ENCODE measurements at places on chromosomes 6 and 20.

GRCh38 chr6:84027340-84028181, 6.0 kb upstream of the MRAP2 start:
- DNase-seq, result peak; percentile 71

- DNase-seq, result peak; percentile 34
Measured at GRCh38 chr20:21096321-21097043, 9.7 kb downstream of the LINC00237 start.

- no peak for DNase-seq
Measured at GRCh38 chr6:163786995-163787671, 372.6 kb downstream of the QKI start.

GRCh38 chr6:125117818-125118217, 35.8 kb upstream of the TPD52L1 start:
- DNase-seq, result peak; percentile 13

DNA sequence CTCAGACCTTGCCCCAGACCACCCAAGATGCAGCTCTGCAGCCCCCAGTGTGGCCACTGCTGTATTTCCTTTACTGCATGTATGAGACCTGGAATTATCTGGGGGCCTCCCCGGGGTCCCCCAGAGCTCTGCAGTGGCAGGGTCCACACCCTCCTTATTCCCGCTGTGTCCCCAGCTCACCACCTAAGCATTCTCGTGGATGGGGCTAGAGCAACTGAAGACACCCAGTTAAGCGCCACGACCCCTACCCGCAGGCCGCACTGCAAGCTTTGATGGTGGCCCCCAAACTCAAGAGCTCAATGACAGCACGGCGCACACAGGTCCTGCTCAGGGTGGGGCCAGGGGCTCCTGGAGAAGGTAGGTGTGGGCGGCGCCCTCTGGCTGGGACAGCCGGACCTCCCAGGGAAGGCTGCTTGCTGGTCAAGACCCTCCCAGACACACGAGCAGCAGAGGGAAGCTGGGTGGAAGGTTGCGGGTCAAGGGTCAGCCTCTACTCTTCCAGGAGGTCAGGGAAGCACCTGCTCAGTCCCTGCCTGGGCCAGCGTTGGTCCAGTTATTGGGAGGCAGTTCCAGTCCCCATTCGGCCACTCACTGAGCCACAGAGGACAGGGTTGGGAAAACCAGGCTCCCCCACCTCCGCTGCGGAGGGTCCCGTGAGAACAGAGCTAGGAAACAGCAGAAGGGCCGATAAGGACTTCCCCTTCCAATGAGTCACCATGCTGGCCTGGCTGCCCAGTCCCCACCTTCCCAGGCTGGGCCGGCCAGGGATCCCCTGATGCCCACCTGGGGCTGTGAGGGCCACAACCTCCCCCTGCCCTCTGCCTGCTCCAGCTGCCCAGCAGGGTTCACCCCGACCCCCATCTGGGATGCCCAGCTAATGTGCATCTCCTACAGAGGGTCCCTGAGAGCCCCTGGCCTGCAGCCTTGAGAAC, 2.9 kb downstream of the LAMA5 start:
- DNase-seq, result peak; percentile 84

- DNase-seq, result no peak
Measured at GRCh38 chr6:169997187-169997929, 245.9 kb downstream of the ERMARD start.

- peak; percentile 83 for DNase-seq
Measured at GRCh38 chr6:129795261-129795660, 65.9 kb downstream of the TMEM244 start.

DNA sequence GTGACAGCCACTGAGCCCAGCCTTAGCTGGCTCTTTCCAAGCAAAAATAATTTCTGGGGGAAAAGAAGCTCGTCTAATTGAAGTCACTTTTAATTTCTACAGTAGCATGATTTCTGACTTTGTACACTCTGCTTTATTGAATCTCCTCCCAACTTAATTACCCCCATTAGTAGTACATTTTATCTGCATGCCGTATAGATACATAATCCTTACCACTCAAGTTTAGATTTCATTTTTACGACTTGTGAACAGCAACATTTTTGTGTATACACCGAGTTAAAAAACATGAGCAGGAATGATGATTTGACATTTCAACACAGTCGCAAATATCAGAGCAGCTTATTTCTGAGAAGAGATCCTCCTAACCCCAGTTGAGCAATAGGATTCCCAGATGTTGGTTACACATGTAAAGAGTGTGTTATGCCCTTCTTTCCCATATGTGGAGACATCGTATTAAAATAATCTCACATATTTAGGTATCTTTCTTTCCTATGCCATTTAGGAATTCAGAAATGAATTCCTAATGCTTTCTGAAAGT, 127.3 kb upstream of the MTHFD1L start:
- DNase-seq, result no peak

DNA sequence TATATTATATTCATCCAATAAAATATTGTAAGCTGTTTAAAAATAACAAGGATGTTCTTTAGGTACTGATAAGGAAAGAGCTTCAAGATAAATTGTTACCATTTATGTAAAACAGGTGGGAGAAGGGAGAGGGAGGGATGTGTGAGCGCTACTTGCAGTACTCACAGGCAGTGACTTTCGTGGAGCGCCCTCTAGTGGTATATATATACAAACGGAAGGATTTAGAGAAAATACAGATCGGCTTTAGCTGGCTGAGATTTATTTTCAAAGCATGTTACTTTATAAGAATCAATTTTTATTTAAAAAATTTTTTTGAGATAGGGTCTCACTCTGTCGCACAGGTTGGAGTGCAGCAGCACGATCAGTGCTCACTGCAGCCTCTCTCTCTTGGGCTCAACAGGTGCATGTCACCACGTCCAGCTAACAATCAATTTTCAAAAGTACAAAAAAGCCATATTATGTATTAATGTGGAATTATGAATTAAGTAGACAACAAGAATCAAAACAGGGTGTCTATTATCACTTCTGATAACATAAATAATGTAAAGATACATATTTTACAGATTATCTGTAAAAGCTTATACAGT, 3.3 kb upstream of the MOG start:
- DNase-seq, result peak; percentile 57

GRCh38 chr6:163539101-163539762, 124.7 kb downstream of the QKI start:
- DNase-seq, result no peak

DNA sequence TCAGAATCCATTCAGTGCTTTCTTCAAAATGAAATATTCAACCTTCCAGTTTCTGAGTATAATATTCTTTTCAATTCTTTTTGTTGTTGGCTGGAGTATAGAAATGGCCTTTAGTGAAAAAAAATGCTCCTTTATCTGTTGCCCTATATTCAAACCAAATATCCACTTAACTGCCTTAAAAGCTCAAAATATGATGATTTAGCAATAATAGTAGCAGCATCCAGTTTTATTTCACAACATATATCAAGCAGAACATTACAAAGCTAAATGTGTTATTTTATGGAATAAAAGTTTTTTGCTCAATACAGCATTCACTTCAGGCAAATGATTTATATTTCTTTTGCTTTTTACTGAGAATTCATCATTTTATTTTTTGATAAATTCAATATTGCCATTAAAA, 322.4 kb upstream of the EYS start:
- DNase-seq, result no peak

DNA sequence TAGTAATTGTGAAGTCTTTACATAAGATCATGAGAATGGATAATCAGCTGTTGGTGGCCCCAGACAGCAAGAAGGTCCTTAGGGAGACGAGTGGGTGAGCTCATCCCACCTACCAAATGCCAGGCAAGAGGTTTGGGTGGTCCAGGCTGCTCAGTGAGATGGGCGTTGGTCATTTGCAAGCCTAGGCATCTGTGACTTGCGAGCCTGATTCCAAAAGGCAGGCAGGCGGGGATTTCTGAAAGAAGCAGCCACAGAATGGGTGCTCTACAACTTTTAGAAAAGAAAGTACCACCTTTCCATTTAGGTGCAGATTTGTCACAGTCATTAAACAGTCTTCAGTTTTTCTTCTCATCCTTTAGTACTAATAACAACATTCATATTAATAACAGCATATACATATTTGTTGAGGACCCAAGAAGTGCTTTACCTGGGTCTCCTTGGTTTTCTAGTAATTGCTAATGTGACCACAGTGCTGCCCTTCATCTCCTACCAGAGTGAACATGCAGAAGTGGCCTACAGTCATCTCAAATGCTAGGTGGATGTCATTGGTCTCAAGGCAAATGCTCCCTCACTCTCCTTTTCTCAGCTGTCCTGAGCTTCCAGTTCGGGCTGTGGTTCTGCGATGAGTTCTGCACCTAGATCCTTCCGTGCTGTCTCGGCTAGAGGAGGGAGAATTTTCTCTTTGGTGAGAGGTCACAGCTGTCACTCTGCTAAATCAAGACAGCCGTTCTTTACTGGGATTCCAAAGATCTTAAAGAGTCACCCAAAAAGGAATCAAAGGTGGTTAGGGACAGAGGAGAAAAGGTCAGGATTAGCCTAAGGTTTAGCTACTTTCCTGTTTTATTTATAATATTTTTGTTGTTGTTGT, 2.7 kb downstream of the WRNIP1 start:
- no peak for DNase-seq

- no peak for DNase-seq
Measured at GRCh38 chr20:4674672-4675071, 47.0 kb upstream of the PRND start.

- DNase-seq, result no peak
Measured at GRCh38 chr6:106899697-106900096, 74.8 kb downstream of the CD24 start.

DNA sequence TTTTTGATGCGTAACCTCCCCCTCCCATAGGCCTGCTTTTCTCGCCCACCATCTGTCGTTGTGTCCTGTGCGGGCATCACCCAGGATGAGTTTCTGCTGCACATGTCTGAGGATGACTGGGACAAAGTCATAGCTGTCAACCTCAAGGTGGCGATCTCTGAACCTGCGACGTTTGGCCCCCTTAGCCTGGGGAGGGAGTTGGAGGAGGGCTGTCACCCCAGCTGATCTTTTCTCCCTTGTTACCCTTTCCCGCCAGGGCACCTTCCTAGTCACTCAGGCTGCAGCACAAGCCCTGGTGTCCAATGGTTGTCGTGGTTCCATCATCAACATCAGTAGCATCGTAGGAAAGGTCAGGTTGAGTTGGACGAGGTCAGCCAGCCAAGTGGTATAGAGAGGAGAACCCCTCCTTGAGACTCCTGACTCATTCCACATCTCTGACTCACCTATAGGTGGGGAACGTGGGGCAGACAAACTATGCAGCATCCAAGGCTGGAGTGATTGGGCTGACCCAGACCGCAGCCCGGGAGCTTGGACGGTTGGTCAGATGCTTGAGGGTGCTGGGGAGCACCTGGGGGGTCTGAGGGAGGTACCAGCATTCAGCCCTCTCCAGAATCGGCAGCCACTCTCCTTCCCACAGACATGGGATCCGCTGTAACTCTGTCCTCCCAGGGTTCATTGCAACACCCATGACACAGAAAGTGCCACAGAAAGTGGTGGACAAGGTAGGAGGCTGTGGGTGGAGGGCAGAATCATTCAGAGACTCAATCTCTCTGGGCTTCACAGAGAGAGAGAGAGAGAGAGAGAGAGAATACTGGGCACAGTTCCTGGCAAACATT, 954 bp downstream of the HSD17B8 start:
- peak; percentile 92 for DNase-seq

GRCh38 chr20:42093542-42094440, 475.6 kb upstream of the CHD6 start:
- no peak for DNase-seq

- no peak for DNase-seq
Measured at GRCh38 chr20:32204205-32205109, 3.1 kb downstream of the PLAGL2 start.

DNA sequence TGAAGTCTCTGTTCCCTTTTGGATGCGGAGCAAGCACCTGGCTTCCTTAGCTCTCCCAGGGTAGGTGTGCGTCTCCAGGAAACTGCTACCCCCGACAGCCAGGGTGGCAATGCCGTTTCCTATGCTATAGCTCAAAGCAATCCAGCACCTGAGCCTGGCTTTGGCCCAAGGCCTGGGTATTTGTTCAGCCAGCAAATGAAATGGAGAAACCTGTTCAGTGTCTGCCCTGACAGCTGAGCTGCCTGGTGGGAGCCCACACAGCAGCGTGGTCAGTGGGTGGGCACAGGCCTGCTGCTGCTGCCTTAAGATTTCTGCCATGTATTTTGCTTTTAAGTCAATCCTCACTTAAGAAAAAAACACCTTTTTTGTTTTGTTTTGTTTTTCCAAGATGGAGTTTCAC, 13.7 kb downstream of the SPATA2 start:
- no peak for DNase-seq

DNA sequence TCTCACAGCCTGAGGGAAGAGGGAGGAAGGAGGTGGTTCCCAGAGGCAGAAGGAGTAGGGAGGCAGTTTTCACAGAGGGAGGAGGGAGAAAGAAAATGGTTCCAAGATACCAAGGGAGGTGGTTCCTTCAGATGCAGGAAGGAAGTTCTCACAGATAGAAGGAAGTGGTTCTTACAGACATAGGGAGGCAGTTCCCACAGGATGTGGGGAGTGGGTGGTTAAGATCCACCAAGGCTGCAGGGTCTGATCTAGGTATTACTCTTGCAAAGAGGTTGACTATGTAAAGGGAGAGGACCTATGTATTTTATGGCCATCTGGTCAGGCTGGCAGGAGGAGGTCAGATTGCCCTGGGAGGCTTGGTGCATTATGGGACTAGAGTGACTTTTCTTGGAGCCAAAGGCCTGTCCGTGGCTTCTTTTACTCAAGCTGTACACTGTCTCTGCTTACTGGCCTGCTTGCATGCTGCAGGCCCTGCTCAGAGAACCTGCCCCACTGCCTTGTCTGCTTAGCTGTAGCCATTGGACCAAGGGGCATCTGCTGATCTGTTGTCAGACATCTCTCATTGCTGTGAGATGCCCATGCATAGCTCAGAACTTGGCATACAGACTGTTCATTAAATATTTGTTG, 283.7 kb downstream of the DHX35 start:
- no peak for DNase-seq

DNA sequence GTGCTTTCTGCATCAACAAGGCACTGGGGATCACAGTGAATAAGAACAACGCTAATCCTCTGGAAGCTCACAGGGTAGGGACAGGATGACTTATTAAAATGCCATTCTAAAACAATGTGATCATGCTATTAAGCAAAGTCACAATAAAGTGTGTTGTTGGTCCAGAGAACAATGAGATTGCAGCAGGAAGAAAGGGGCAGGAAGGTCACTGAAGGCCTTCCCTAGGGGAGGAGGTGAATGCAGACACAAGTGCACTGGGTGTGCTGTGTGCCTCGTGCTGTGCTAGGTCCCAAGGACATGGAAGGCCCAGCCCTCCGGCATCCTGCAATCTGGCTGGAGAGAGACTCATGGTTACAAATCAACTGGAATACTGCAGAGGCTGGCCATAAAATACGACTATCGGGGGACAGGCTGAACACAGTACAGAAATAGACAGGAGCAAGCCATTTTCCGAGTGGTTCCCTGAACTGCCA, 55.7 kb downstream of the LYRM4 start:
- peak; percentile 18 for DNase-seq
